ENCODE measurements at places on chromosomes 3 and 15. TPM values are rescaled to one million over a fixed set of nuclear protein-coding genes. Genes with fewer than 3 reads are reported as not detected.

The PLCB2 gene
- 12.5 TPM for total RNA-seq

The PLA2G4D gene
- total RNA-seq, result 1.2 TPM

The HRG gene
- total RNA-seq, result not detected

The B3GALNT1 gene
- not detected for total RNA-seq

The RNU6-1 gene
- not detected for total RNA-seq

The SLC9A9 gene
- 29.7 TPM for total RNA-seq

The LMOD3 gene
- 4.9 TPM for total RNA-seq

The THAP10 gene
- 1.8 TPM for total RNA-seq

The SLC51B gene
- not detected for total RNA-seq

The PFN2 gene
- 1.2 TPM for total RNA-seq

The SOX14 gene
- not detected for total RNA-seq

The DHX36 gene
- total RNA-seq, result 138 TPM

The APPL1 gene
- total RNA-seq, result 78.2 TPM

The MNS1 gene
- total RNA-seq, result 0.72 TPM

The RASL12 gene
- 27.7 TPM for total RNA-seq

The GOLGA8S gene
- total RNA-seq, result 0.45 TPM

The CHRD gene
- 9.9 TPM for total RNA-seq

The GAP43 gene
- total RNA-seq, result 3.6 TPM

The CCDC191 gene
- 6.6 TPM for total RNA-seq

The CA12 gene
- total RNA-seq, result 1.8 TPM

The GOLGA6L4 gene
- 0.45 TPM for total RNA-seq

The TMEM207 gene
- not detected for total RNA-seq

The SFMBT1 gene
- 29.4 TPM for total RNA-seq

The DMXL2 gene
- 42.5 TPM for total RNA-seq

The SPTSSB gene
- total RNA-seq, result 0.29 TPM

The SNTN gene
- not detected for total RNA-seq

The MRPL3 gene
- total RNA-seq, result 34.4 TPM

The PRR23C gene
- not detected for total RNA-seq

The HIGD2B gene
- total RNA-seq, result not detected

The CPLX3 gene
- not detected for total RNA-seq

The SNRPN gene
- 233 TPM for total RNA-seq

The SLC51A gene
- total RNA-seq, result not detected

The HYAL1 gene
- total RNA-seq, result 5.3 TPM

The RBP2 gene
- total RNA-seq, result not detected

The CCDC71 gene
- total RNA-seq, result 6.7 TPM

The MAP6D1 gene
- total RNA-seq, result 0.58 TPM

The HACL1 gene
- total RNA-seq, result 36.2 TPM

Measured in stomach (tissue), 19 donors.